ENCODE measurements at places on chromosomes 5 and 9. TPM values are rescaled to one million over a fixed set of nuclear protein-coding genes. Genes with fewer than 3 reads are reported as not detected.
A peak's percentile ranks its signal among the peaks of the same experiment; 100 is the strongest.

RNF208 gene
- total RNA-seq = 1.0 TPM

AK8 gene
- total RNA-seq = 0.37 TPM

ANKRD34B gene
- 0.03 TPM for total RNA-seq

NME5 gene
- total RNA-seq = 0.44 TPM

PCDHB13 gene
- not detected for total RNA-seq

PCAT7 gene
- 1.3 TPM for total RNA-seq

MZB1 gene
- total RNA-seq = not detected

DNA sequence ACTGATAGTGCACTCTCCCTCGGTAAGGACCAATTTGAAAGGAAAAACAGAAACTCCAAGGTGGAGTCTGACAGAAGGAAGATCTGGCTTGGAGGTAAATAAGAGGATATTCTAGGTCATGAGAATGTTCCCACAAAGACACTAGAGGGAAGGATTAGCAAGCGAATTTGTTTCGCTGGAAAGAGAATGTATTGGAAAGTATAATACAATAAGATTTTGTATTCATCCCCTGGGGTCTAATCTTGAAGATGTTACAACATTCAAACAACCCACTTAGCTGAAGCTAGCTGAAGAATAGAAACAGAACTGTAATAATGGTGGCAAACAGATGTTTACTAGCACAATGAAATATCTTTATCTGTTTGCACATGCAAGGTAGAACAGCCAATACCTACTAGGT is 158.7 kb downstream of the GNAQ start:
- DNase-seq = no peak

- DNase-seq = peak; percentile 46
These were observed 10.4 kb upstream of the CRB2 start for GRCh38 chr9:123345567-123345955.

DNA sequence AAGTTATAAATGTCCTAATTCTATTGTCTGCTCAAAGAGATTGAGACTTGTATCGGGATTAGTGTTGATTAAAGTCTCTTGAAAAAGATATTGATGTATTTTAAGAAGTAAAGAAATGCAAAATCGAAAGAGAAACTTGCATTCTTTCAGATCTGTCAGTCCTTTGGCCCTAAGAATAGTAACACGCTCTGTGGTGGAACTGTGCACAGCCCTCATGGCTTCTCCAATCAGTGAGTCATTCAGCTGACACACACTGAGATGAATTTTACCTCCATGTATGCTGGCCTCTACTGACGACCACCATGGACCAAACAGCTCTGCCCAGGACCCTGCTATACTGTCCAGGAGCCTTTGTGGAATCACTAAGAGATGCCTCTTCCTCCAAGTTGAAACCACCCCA is 232.4 kb downstream of the ESM1 start:
- DNase-seq = no peak

GRCh38 chr9:114371973-114372917 is 15.5 kb downstream of the AKNA start:
- peak; percentile 65 for DNase-seq

- DNase-seq = no peak
These were observed 104.7 kb downstream of the SPOCK1 start for GRCh38 chr5:137394380-137394779.

- no peak for DNase-seq
These were observed 195.8 kb downstream of the EFNA5 start for GRCh38 chr5:107474716-107475489.

DNA sequence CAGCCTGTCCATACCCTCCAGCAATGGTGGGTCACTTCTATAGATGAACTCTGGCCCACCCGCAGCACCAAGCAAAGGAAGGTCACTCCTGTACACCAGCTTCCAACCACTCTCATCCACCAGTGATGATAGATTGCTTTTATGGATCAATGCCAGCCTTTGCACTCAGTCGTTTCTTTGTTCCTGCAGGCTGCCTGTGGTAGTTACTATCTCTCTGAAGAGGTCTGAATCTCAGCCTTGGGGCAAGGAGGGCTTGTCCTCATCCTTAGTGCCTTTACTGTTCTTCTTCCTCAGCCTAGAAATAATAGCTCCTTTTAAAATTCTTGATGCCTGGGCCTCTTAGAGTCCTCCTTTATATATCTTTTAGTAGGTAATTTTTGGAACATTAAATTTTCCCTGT is 100.8 kb downstream of the TMC1 start:
- DNase-seq = no peak

DNA sequence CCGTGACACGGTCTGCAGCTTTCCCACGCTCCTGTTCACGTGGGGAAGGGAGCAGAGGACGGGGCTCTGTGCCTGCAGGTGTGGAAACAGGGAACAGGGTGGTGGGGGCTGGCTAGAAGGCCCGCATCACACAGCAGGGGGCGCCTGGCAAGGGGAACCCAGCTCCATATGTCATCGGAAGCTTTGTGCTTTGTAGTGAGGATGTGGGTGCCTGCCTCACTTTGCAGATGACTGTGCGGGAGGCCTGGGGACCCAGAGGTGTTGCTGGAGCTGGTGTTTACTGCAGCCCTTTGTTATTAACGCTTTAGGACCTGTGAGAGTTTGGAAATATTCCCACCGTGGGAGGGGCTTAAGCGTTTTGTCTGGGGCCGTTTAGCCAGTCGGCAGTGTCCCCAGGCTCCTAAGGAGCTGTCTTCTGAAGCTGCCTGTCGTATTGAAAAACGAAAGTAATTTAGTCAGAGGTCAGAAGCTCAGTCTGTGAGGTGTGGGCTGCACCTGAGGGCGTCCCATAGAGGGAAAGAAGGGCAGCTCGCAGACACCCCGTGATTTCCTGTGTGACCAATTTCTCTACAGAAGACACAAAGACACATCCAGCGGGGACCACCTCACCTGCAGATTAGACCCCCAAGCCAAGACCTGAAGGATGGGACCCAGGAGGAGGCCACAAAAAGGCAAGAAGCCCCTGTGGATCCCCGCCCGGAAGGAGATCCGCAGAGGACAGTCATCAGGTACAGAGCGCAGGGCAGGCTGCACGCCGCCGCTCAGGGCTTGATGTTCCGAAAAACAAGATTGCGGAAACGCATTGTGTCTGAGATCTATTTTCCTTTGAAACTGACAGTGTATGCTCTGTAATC is 9.1 kb downstream of the MAN1B1 start:
- no peak for DNase-seq

- DNase-seq = no peak
These were observed 3.0 kb downstream of the TLE4 start for GRCh38 chr9:79574781-79575180.

DNA sequence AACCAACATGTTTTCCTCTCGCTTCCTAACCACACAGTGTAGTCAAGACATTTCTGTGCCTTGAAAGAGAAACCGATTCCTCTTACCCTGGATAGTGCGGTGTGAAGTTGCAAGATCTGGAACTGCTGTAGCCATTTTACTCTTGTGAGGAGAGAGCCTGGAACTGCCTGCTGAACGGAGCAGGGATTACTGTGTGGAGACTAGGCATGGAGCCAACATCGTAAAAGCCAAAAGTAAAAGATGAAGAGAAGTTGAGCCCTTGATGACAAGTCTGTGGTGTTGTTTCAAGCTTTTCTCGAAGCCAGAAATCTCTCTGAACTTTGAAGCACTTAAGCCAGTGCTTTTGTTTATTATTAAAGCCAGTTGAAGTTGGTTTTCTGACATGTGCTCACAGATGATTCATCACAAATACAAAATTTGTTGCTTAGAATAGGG is 110.1 kb upstream of the GRIN3A start:
- DNase-seq = no peak

- DNase-seq = no peak
These were observed 55.7 kb downstream of the LIFR start for GRCh38 chr5:38500573-38501260.

DNA sequence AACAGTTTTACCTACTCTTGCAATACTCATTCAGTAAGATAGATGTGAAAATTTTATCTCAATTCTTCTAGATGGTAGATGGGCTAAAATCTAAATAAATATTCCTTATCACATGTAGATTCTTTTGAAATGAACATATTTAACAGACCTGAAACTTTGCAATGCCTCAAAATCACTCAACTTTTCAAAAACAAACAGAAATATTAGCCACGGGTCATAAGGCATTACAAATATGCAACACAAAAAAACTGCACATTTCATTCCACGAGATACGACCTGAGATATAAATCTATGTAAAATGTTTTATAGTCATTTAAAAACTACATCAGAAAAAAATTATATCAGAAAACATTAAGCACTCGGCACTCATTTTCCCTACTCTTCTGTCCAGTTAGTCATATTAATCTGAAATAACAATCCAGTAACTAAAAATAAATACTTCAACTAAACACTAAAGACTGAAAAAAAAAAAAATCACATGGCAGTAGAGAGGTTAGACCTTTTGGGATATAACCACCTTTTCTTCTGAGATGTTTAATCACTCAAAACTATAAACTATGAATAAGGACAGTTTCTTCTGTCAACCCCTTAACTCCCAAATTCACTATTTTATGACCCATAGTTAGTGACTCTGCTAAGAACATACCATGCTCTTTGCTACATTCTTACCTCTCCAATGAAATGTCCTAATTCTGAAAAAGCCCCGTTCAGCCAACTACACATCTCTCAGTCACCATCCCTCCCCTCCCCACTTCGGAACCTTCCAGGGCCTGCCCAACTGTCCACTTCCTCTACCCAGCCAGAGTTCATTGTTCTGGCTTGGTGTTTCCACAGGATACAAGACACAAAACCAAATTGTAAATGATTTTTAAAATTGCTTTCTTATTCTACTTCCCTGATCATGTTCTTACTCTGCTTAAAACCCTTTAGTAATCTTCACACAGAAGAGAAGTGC is 6.4 kb downstream of the HOMER1 start:
- DNase-seq = peak; percentile 35

GRCh38 chr5:1006656-1007071 is 1.9 kb upstream of the NKD2 start:
- peak; percentile 55 for DNase-seq

DNA sequence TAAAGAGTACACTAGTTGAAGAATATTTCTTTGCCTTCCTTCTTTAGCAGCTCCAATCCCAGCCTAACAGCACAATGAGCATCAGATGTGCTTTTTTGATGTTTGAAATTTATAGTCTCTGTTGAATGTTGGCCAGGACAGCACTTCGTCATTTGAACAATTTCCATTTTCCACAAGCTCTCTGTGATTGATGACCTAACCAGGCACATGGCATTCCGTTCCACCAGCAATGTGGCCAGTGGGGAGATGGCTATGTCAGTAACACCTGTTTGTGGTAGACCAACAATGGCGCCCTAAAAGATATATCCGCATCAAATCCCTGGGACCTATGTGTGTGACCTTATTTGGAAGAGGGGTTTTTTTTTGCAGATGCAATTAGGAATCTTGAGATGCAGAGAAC is 66.8 kb downstream of the PALM2AKAP2 start:
- DNase-seq = no peak

DNA sequence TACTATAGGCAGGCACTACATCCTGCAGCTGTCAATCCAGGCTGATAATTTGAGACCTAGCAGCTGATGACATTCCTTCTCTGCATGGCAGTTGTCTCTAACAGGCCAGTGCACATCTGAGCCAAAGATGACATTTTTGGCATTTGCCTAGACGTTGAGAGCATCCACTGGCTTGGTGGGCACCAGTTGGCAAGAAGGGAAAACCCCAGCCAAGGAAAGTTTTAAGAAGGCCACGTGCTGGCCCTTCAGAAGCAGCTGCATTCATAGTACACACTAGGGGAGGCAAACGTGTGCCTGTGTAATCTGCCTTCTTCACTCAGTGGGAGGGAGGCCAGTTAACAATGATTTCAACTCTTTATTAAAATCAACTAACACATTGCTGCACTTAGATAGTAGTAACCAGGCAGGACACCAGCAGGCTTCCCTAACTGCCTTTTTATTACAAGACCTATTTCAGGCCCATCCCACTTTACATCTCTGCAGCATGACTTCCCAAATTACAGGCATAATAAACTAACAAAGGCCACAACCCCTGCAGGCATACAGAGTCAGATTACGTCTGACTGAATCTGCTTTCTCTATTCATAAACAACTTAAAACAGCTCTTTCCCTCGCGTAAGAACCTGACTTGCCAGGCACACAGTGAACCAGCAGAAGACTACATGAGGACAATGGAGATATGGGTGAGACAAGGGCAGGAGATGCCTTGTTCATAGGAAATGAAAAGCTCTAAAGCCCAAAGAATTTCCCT is 576.3 kb downstream of the PDE4D start:
- no peak for DNase-seq

DNA sequence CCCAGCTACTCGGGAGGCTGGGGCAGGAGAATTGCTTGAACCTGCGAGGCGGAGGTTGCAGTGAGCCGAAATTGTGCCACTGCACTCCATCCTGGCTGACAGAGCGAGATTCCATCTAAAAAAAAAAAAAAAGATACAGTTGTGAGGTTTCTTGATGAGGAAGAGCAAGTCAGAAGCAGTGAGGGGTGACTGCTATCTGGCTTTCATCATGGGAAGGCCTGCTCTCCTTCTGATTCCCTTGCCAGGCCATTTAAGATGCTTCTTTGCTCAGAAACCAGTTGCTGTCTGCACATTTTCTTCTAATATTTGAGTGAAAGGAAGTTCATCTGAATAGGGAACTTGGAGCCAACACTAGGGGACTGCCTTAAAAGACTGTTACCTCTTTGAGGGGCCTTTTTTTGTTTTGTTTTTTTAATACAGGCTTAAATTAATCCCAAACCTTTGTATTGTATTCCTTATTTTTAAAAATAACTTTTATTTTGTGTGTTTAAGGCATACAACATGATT is 201.9 kb downstream of the ARHGAP26 start:
- no peak for DNase-seq
